Activated CD4-positive, alpha-beta memory T cell treated with anti-CD3 and anti-CD28 coated beads for 36 hours (primary cell): ENCODE measurements at places on chromosomes 7 and 10. TPM values are rescaled to one million over a fixed set of nuclear protein-coding genes. Genes with fewer than 3 reads are reported as not detected.

DNA sequence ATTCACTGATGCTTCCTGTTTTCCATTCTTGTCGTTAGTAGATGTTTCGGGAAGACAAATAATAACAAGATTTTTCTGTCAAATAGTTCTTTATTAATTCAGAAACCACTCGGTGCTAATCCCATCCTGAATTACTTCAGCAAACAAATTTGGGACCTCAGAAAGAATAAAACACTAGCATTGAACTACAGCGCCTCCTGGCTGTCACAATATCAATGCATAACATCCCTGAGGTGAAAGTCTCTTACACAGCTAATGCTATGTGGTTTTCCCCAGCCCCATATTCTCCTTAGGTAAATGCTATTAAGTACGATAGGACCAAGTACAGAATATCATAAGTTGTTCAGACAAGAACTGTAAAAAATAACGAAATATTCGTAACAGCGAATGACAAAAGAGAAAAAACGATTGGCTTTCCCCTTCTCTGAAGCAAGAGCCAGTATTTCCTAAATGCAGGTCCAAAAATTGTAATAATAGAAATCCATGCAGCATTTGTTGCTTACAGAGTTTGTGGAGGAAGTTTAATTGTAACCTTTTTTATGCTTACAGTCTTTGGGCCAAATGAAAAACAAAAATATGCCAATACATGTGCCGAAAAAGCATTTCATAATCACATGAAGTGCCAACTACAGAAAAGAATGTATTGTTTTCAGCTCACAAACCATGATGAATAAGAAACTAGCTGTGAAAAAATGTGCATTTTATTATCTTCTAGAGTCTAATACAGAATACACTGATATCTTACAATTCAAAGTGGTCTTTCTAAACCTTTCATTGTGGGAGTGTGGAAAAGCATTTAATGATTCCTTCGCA, 47.3 kb downstream of the MYPN start:
- H3K27ac ChIP-seq = no peak overlapping the region
- H3K4me3 ChIP-seq = no peak overlapping the region
- H3K27me3 ChIP-seq = peaks cover 2% of the 10 kb centered on the region

Gene ZNF467
- 0.45 TPM for total RNA-seq

GRCh38 chr7:159227433-159227832, 82.8 kb upstream of the VIPR2 start:
- no peak overlapping the region for H3K4me3 ChIP-seq
- H3K4me1 ChIP-seq = no peaks in the 10 kb centered on the region
- H3K36me3 ChIP-seq = no peaks in the 10 kb centered on the region
- no peak overlapping the region for H3K27ac ChIP-seq

DNA sequence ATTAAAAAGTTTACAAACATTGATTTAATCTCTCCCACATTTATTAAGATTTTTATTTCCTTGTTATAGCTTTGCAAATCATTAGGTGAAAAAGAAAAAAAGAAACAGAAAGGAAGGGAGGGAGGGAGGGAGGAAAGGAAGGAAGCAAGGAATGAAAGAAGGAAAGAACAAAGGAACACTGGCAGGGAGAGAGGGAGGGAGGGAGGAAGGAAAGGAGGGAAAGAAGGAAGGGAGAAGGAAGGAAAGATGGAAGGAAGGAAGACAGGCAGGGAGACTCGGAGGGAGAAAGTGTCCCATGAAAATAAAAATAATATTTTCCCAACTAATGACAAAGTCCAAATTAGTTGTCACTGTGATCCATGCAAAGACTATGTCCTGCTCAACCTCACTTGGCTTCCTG, 6.3 kb upstream of the ITGA8 start:
- H3K27me3 ChIP-seq = peaks cover 13% of the 10 kb centered on the region
- no peaks in the 10 kb centered on the region for H3K4me1 ChIP-seq
- no peaks in the 10 kb centered on the region for H3K36me3 ChIP-seq
- no peak overlapping the region for H3K4me3 ChIP-seq

DNA sequence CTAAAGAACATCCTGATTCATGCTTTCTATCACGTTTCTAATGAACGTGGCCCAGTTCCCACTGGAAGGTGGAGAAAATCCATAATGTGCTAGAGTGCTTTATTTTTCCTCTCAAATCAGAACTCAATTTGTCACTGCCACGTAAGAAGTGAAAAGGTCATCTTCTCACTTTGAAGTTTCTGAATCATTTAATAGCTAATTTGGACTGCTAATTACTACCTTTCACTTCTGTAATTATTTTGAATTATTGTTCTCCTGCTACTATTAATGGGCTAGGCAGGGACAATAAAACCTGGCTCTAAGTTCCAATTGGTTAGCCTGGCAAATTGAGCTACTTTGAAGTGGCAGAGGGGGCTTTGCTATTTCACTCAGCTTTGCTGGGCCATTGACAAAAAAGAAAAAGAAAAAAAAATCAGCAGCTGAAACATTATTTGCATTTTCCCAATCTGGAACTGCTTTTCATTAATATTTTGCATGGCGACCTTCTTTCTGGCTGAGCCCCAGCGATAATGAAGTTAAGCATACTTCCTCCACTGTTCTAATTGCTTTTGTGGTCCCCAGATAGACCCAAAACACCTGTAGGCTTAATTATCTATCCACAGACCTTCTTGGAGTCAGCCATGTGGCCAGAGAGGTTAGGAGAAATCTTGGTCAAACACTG, 264.2 kb downstream of the SEC23IP start:
- H3K36me3 ChIP-seq = no peaks in the 10 kb centered on the region
- no peaks in the 10 kb centered on the region for H3K4me1 ChIP-seq
- no peak overlapping the region for H3K27ac ChIP-seq
- peaks cover 9% of the 10 kb centered on the region for H3K27me3 ChIP-seq
- DNase-seq = no peak

- H3K4me3 ChIP-seq = no peak overlapping the region
- no peaks in the 10 kb centered on the region for H3K27me3 ChIP-seq
- no peak for DNase-seq
- no peak overlapping the region for H3K27ac ChIP-seq
- H3K36me3 ChIP-seq = no peaks in the 10 kb centered on the region
These were observed 12.5 kb downstream of the HABP2 start for GRCh38 chr10:113565364-113565763.
